Astrocyte of the cerebellum (primary cell): ENCODE measurements at places on chromosomes 4 and X.

GRCh38 chr4:126182336-126182735, 867.6 kb downstream of the FAT4 start:
- DNase-seq = no peak

DNA sequence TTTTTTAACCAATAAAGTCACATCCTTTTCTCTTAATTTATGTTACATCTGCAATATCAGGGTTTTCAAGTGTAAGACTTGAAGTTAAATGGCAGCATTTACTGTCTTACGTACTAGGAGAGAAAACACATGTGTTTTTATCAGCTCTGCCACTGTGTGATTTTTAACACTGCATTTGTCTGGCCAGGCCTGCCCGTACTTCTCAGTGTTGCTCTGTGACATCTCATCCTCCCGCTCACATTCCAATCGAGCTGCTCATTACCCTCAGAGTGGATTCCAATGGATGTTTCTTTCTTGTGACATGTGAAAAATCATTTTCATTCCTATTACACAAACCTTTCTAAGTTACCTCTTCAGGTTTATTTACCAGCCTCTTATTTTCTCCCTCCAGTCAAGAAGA, 420.3 kb downstream of the FAT4 start:
- DNase-seq = peak; percentile 83

DNA sequence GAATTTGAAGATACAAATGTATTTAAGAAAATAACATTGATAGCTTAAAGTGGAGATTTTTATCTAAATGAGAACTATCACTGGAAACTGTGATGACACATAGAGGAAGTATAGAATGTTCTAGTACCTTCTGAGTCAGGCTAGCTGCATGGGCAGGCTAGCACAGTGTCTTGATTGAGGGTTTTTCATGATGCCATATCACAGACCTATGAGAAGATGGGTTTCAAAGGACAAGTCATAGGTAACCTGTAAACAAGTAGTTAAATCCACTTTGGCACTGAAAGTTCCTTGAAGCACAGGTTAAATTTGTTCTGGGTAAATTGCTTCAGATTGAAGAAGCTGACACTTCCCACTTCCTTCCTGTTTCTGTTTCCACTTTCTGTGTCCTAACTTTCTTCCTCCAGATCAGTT, 48.2 kb upstream of the CDKN2AIP start:
- DNase-seq = no peak

DNA sequence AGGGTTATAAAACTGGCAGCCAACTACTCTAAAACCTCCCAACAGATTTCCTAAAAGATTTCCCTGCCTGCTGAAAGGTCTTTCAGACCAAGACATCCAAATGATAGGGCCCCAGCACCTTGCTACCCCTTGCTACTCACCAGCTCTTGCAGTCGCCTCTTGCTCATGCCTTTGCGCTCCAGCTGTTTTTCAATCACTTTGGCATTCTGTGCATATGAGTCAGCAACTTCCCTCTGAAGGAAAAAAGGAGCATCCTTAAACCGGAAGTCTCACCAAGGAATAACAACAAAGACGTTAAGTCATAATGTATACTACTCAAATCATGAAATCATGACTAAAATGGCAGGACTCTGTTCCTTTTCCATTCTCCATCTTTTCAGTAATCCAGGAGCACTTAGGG, 24.0 kb downstream of the STEEP1 start:
- peak; percentile 15 for DNase-seq

DNA sequence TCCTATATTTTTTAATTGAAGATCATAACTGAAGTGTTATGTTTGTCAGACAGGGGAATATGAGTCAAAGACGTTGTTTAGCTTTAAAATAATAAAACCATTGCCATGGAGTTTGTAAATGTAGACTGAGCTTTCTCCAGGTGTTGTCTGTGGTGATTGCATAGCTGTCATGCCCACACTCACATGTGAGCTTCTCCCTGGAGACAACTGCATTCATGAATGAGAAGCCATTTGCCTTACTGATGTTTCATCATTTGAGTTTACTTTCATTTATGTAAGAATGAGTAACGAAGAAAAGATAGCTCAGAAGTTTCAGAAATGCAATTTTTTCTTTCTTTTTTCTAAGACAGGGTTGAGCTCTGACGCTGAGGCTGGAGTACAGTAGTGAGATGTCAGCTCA, 339.1 kb downstream of the GALNTL6 start:
- no peak for DNase-seq

GRCh38 chr4:152165146-152165545, 370.7 kb downstream of the FBXW7 start:
- DNase-seq = no peak

GRCh38 chr4:179601671-179602070, 2159.4 kb upstream of the AGA start:
- DNase-seq = no peak

- peak; percentile 23 for DNase-seq
These were observed 98.3 kb upstream of the MAOA start for GRCh38 chrX:43557792-43558191.

DNA sequence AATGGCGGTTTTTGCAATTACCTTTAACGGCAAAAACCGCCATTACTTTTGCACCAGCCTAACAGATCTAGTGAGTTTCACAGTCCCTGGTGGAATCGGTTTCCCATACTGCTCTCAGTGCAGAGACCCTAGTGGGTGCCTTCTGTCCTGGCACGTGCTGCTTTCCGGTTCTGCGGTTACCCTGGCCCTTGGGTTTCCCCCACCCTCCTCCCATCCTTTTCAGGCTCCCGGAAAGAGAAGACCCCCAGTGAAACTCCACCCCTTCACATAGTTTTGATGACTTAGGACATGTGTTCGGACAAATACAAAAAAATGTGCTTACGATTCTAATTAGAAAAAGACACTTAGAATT, 36.9 kb downstream of the NLGN3 start:
- DNase-seq = no peak

DNA sequence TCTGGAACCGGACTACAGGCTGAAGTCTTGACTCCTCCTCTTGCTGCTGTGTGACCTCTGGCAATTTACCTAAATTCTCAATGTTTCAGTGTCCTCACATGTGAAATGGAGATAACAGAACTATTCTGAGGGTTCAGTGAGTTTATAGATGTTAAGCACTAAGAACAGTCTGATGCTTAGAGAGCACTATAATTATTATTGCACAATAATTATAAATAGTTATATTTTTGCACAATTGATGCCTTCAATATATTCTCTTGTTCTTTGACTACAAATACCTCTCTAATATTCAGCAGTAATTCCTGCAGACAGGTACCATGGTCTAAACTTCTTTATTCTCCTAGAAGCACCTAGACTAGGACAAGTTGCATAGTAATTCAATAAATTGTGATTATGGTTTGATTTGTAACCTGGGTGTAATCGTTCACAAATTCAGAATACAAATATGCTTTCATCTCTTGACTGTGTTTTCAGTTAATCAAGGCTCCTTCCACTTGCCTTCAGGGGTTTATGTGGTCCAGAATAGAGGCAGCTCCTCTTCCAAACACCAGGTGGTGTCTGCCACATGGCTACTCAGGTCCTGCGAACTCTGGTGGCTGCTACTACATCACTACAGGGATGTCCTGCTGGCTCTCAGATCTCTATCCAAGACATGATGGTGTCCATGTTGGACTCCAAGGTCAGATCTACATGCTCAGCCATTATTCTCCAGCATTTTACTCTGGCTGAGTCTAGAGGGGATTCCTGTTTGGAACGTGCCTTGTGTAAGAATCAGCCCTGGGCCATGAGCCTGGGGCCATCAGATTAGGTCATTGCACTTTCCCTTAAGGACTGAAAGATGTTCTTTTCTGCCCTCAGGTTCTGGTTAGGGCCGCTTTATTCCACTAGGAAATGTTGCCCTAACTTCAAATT, 103.4 kb downstream of the QRFPR start:
- DNase-seq = no peak

DNA sequence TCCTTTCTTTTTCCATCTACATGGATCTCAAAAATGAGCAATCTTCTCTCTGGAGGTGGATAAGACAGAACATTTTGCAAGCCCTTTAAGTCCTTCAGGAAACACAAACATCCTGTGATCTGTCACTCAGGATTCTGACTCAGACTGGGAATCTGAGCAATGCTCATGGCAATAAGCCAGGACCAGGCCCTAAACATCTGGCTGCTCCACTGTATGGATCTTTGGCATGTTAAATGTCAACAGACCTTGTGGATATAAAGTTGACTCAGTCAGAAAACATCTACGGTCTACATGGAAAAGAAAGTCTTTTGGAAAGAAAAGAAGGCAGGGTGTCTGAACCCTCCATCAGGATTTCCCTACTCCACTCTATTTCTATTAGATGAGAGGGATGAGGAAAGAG, 17.8 kb upstream of the CHIC2 start:
- peak; percentile 86 for DNase-seq

DNA sequence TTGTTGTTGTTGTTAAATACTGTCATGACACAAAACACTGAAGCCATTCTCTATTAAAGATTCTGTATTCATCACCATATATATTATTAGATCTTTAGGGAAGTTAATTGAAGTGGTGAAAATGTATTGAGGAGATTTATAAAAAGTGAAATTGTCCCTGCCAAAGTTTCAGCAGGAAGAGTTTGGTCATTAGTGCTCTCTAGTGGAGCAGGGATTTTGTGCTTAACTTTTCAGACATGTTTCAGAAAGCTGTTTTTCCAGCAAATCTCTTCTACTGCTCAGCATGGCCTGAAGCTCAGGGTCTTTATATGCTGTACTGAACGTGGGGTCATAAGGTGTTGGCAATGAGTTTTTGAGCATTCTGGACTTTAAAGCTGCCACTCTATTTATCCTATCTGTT, 36.7 kb upstream of the CXXC4 start:
- DNase-seq = no peak

DNA sequence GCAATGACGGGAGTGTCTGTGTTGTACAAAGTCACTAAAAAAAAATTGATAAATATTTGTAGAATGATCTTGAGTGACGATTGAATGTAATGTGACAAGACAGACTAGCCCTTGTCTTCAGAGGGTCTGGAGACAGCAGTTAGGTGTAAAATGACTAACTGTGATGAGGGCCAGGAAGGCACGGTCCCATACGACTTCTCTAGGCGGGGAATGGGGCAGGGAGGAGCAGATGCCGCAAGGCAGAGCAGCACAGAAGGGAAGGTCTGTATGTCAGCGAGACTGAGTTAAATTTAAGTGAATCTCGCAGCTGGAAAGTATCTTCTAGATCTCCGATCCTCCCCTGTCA, 405 bp downstream of the CENPE start:
- no peak for DNase-seq

DNA sequence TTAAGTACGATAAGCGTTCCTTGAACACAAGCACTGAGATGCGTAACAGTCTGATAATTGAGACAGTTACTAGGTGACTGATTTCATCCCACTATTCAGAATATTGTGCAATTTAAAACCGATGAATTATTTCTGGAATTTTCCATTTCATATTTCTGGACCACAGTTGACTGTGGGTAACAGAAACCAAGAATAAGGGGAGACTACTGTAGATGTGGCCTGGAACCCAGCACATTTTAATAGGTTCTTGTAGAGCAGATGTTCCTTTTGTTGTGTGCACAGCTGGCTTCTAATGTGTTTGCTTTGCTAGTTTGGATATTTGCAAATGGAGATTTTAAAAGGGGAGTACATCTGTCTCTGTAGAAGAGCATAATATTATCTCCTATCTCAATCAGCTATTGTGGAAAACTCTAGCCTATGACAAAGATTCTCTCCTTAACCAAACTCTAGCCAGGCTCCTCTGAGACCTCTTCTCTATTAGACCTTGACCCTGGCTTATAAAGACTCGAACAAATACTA, 16.4 kb downstream of the NAAA start:
- DNase-seq = no peak

GRCh38 chrX:108271397-108271787, 166.8 kb downstream of the COL4A6 start:
- no peak for DNase-seq

DNA sequence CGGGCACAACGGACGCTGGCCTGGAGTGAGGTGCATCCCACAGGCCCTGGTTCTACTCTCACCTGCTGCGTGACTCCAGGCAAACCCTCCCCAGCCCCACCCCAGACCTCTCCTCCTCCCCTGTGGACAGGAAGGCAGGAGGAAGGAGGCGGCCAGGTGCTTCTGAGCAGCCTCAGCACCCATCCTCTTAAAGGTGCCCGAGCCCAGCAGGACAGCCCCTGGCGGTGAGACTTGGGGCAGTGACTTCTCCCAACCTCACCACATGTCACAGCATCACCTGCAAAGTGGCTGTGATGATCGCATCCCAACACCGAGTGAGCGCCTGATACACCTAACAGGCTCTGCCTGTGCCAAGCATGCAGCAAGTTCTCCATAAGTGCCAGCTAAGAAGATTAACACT, 17.1 kb upstream of the MAN2B2 start:
- no peak for DNase-seq

GRCh38 chrX:71815121-71815905, 52.2 kb downstream of the CXorf49B start:
- no peak for DNase-seq

GRCh38 chr4:7189475-7190277, 2.7 kb upstream of the SORCS2 start:
- no peak for DNase-seq

DNA sequence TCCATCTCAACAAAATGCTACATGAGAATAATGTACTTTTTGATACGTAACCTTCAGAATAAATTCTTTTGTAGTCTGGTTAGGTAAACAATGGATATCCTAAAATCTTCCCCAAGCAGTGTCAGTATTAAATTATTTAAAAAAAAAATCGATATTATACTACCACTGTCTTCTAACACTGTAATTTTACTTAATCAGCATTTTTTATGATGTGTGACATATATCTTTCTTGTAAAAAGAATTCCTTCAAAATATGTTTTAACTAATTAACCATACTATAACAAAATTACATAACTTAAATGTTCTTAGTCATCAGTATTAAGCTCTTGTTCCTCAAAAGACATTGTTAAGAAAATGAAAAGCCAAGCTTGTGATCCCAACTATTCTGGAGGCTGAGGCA, 12.5 kb downstream of the OTUD4 start:
- DNase-seq = no peak

GRCh38 chr4:78596111-78596742, 44.7 kb downstream of the ANXA3 start:
- no peak for DNase-seq

DNA sequence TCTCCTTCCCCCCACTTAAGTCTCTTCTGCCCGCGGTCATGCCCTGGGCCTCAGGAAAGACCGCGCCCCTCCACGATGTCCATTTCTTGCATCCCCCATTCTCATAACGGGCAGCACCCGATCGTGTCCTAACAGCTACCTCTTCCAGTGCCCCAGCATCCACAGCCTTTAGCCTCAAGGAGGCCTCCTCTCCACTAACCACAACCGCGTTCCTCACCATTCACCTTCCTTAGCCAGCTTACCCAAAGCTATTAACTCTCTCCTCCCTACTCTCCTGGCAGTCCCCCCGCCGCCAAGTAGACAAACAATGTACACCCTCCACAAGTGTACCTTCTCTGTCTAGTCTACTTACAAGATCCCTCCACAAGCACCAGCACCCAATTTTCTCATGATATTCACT, 58.6 kb upstream of the PAGE5 start:
- DNase-seq = no peak

GRCh38 chrX:153794018-153794896, at the start of the genes IDH3G and SSR4:
IDH3G (minus strand) TSS chrX:153794375; CDS start chrX:153794326, 49 bp downstream.
SSR4 (plus strand) TSS chrX:153794668; CDS start chrX:153794688, 20 bp downstream.
- peak; percentile 83 for DNase-seq

GRCh38 chrX:133859860-133860259, 125.5 kb downstream of the GPC3 start:
- peak; percentile 4 for DNase-seq

- no peak for DNase-seq
These were observed 161.3 kb upstream of the USP38 start for GRCh38 chr4:143023239-143023918.
